GM12865 (cell line): ENCODE measurements at places on chromosomes 12 and 14.

- DNase-seq = peak; percentile 1
These were observed 543.1 kb downstream of the LRFN5 start for GRCh38 chr14:42149609-42150261.

DNA sequence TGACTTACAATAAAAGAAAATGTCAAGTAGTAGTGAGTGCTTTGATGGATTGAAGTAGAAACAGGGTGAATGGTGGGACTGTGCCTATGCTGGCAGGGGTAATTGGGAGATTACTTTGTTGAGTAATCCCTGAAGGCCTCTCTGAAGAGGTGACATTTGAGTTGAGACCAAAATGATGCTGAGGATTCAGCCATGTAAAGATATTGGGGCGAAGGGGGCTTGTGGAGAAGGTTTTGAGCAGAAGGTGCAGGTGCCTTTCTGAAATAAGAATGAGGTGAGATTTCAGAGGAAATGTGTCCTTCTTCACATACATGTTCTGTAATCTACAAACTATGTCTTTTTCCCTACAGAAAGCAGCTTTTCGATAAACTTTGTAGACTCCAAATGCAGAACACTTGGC, 8.0 kb downstream of the GNG2 start:
- no peak for DNase-seq

DNA sequence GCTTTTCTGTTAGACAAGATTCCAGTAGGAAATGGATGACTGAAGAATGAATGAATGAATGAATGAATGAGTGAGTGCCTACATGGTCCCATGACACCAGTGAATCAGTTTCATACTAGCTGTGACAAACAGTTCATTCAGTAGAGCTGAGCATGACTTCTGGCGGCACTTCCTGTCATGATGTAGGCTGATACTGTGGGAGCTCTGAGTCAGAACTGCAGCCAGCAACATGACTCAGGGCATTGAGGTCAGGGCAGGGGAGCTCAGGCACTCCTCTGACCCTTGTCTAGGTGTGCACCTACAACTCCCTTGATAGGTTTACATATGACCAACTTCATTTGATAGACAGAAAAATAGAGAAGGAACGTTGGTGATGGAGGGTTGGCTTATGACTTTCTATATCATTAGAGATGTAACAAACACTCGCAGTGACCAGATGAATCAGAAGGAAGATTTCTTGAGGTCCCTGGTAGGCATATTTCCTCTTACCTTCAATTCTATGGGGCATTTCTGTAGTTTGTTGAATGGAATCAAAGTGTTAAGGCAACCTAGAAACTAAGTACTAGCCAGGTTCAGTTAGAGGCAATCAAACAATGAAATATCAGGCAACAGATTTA, 139.3 kb upstream of the ARHGAP5 start:
- DNase-seq = peak; percentile 83

- DNase-seq = no peak
These were observed 190.3 kb downstream of the KCNH5 start for GRCh38 chr14:62854951-62855350.

DNA sequence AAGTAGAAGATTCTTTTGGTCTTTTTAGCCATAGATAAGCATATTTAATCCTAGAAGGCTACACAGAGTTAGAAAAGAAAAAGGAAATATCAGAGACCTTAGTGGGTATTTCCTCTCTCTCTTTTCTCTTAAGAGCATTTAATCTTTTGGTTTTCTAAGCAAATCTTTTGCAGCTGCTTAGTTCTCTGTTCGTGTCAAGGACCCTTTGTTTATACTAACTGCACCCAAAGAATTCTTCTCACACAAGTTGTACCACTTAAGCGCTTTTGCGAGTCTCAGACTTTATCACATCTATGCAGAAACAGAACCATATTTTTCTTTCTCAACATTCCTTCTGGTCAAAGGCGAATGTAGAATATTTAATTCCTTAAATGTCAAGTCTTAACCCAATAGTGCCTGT, 17.9 kb upstream of the NID2 start:
- DNase-seq = no peak

DNA sequence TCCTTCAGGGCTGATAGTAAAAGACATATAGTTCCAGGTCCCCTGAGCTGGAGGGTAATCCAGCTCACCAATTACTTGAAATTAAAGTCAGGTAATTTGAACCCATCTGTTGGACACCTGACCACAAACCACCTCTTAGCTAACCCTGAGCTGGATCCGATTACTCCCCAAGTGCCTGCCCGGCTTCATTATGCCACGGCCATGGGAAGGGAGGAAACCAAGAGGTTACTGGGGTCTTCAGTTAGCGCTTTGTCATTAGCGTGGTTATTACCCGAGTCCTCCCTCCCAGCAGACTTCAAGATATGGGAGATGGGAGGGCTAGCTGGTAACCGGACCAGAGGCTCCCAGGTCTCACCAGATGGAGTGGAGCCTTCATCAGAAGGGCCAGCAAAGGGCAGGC, 1071.4 kb downstream of the BCL11B start:
- DNase-seq = no peak

GRCh38 chr12:49296836-49297694, 2.1 kb downstream of the PRPH start:
- peak; percentile 63 for DNase-seq

- DNase-seq = no peak
These were observed at the start of gene KRT3 for GRCh38 chr12:52795694-52796428. Gene KRT3 (minus strand): TSS chr12:52796117. CDS start chr12:52796042, 75 bp downstream.

- DNase-seq = peak; percentile 71
These were observed 231.4 kb downstream of the PCNX1 start for GRCh38 chr14:71138448-71139293.

- DNase-seq = no peak
These were observed 25.3 kb downstream of the TMEM117 start for GRCh38 chr12:43861015-43861839.

- no peak for DNase-seq
These were observed 13.1 kb upstream of the SIVA1 start for GRCh38 chr14:104739546-104740516.

DNA sequence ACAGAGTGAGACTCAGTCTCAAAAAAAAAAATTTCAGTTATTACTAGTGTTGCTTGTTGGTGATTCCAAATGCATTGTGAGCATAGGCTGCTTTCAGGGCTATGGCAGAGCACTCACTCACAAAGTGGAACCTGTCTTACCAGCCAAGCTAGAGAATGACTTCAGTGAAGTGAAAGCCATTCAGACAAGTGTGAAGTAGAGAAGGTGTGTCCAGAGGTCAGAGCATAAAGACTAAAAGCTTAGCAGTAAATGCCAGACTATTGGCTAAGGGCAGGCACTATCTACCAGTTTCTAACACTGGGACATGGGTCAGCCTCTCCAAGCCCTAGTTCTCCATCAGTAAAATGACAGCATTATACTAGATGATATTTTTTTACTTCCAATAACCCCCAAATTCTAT, 12.7 kb downstream of the PPP1R36 start:
- DNase-seq = no peak

DNA sequence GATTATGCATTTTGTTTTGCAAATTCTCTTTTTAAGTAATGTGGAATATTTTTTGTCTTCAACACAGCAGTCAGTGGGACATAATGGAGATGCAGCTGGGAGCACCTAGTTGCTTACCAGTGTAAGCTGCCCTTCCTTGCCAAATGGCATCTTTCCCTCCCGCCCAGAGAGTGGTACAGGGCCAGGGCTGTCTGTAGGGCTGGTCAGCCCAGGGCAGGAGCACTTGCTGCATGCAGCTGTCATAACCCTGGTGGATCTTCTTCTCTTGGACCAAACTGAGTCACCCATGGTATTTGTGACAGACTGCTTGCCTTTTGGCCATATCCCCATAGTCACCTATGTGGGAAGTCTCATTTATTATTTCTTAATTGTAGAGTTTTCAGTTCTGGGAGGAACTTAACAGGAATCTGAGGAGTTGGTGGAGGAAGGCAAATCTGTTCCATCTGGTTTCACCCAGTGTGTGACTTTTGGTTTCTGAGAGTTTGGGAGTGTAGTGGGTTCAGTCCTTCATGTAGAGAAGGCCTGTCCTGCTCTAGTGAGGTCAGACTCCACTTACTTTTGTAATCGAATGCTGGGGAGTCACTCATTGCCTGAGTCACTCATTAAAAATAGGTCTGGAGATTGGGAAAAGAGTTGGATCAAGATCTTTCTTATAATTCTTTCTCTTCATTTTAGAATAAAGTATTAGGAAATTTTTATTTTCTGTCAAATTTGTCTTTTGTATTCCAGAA, 62.0 kb upstream of the ASPG start:
- no peak for DNase-seq

- peak; percentile 48 for DNase-seq
These were observed 55.6 kb upstream of the PPP2R5C start for GRCh38 chr14:101705733-101706508.

DNA sequence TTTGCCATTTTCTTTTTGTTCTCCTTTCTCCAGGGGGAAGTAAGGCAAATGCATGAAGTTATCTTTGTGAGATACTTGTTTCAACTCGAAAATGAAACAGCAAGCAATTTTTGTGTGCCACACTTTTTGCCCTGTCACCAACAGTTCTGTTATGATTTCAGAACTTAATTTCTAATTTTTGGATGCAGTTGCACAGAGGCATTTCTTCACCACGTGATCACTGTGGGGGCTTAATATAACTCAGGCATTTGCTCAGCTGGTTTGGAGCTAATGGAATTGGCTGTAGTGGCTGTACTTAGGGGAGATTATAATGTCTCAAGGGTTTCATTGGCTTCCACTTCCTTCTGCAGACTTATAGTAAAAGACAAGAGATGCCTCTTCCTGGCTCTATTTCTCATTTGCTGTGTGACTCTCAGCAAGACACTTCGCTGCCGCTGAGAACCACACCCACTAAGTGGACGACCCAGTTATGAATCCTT, 452.4 kb downstream of the RAD51B start:
- peak; percentile 71 for DNase-seq

GRCh38 chr14:95662376-95663186, 23.6 kb upstream of the TCL1B start:
- DNase-seq = peak; percentile 85
